ENCODE measurements at places on chromosomes 12 and 14.

DNA sequence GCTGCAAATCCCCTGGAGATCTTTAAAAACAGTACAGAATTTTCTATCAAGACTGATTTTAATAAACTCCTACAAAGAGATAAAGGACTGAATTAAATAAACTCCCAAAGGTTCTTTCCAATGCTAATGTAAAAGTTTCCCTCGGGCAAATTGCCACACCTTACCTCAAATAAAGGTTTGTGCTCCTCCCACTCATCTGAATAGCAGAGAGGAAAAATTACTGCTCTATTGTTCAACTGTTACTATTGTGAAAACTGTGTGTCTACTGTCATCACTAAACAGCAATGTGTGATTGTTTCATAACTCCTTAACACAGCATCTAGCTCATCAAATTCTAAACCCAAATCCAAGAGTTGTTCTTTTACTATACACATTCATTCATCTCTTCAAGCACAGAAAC is 3.2 kb downstream of the SPTLC2 start:
- no peak for DNase-seq

DNA sequence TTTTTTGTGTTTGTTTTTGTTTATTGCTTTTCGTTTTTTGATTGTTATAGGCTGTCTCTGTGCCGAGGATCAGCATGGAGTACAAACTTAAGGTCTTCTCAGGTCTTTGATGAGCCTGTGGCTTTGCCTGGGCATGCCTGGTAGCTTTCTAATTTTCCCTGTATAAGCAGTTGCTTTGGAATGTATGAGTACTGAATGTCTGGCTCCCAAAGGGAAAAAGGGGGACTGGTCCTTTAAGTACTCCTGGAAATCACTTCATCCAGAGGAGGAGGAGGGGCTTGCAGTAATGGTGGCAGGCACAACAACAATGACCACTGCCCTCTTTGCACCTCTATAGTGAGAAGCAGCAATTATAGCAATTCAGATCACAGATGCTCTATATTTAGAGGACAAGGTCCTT is 67.6 kb upstream of the TTC7B start:
- no peak for DNase-seq

GRCh38 chr14:58713677-58714076 is 75.9 kb downstream of the DACT1 start:
- DNase-seq = no peak

DNA sequence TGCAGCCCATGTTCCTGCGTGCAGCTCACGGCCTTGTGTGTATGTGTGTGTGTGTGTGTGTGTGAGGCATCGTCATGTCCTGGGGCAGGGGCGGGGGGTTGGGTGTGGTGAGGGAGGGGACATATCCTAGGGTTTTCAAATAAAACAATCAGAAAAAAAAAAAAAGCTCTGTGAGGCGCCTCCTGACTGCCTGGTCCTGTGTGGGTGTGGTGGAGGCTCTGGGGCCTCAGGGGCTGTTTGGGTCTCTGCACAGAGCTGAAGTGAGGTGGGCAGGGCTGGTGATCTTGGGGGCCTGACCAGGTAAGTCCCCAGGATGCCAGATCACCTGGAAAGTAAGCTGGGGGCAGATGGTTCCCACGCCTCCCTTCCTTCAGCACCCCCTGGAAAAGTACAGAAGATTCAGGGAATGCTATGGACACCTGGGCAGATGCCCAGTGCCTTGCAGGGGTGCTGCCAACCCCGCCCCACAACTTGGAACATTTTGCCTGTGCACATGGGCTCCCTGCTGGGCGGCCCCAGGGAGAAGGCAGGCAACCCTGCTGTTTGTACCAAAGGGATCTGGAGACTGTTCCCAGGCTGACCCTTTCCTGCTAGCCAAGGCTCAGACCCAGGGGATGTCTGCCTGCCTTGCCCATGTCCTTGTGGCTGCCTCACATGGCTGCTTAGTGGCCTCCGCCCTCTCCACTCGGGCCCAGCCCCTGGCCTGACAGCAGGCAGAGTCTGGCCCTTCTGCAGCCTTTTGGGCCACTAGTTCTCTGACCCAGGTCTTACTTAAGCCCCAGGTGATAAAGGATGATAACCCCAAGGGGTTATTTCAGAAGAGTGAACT is 28.8 kb downstream of the CLSTN3 start:
- DNase-seq = no peak

DNA sequence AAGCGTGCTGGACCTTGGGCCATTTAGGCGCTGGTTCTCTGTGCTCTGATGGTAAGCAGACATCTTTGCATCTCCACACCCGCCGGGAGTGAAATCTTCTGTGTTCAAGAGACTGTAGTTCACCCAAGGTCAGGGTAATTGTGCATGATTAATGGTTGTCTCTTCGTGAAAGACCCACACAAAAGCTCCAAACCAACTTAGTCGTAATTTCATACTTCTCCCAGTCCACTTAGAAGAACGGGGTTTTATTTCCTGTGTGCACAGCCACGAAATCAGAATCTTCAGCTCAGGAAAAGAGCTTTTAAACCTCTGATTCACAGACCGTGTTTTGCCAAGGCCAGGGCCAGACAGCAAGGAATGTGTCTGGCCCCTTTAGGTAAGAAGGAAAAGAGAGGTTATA is 640.9 kb downstream of the MED13L start:
- DNase-seq = no peak

GRCh38 chr12:66776974-66777373 is 98.1 kb upstream of the GRIP1 start:
- no peak for DNase-seq

DNA sequence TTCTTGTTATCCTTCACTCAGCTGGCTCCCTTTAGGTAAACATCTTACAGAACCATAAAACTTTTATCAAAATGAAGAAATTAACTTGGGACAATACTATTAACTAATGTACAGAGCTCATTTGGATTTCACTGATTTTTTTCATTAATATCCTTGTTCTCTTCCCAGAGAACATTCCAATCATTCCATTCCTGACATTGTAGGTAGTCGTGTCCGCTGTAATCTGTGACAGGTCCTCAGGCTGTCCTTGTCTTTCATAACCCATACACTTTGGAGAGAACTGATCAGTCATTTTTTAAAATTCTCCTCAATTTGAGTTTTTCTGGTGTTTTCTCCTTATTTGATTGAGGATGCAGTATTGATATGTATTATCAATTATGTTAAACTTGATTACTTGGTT is 916.8 kb downstream of the GALC start:
- no peak for DNase-seq

DNA sequence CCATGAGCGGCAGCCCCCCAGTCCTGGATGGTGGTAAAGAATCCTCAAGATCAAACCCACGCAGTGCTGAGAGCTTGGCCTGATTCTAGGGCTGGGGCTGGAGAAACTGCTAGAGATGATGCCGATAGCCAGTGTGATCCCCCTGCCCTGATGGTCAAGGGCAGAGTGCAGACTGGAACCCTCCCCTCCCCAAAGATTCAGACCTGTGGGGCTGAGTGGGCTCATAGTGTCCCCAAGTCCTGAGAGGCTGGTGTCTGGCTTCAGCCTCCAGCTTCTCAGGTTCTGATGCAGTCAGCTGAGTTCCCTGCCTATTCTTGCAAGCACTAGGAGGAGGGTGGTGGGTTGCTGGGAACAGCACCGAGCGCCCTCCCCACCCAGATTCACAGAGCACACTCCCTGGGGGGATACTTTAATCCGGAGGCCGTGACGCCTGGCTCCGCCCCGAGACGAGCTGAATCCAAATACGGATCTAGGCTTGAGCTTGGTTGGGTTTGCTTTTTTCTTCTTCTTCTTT is 11.9 kb downstream of the RHOF start:
- no peak for DNase-seq

DNA sequence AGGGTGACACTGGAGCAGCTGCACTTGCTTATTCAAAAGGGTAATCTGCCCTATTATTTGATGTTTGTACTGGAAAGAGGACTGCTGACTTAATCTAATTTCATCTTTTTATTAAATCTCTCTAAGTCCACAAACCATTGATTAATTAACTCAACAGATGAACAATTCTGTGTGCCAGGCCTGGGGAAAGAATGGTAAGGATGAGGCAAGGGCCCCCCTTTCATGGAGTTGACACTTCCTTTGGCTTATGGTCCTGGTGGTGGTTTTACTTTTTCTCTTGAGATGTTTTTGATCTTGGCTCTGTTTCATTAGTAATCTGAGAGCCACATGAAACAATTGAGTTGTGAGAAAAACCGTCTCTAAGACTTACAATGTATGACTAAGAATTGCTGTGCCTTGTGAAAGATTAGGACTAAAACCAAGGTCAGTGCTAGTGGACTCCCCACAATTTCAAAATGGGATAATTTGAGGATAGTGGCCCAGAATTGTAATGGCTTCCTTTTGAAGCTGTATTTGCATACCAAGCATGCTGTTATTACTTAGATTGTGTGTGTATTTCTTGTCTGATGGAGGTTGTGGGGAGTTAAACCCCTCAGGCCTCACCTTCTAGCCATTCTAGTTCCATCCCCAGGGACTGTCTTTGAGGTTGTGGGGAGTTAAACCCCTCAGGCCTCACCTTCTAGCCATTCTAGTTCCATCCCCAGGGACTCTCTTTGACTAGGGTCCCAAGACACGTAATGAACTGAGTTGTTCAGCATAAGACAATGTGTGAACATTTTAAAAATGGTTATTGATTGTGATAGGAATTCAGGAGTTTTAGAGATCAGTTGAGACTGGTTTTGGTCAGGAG is 52.5 kb upstream of the EVL start:
- no peak for DNase-seq

GRCh38 chr12:47066278-47067025 is 13.0 kb upstream of the PCED1B start:
- no peak for DNase-seq

DNA sequence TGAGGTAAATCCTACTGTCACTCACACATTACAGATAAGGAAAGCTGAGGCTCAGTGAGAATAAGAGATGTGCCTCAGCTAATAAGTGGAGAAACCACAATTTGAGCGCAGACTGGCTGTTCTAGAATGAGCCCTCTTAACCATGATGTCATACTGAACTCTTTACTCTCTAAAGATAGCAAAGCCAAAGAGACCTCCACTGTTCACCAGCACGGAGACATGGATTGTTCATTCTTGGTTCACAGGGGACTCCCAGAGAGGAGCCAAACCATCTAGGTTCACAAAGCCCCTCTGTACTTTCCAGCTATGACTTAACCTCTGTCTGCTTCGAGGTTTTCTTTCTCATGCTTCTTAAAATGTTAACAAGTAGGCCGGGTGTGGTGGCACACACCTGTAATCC is 32.7 kb upstream of the YARS2 start:
- DNase-seq = no peak

DNA sequence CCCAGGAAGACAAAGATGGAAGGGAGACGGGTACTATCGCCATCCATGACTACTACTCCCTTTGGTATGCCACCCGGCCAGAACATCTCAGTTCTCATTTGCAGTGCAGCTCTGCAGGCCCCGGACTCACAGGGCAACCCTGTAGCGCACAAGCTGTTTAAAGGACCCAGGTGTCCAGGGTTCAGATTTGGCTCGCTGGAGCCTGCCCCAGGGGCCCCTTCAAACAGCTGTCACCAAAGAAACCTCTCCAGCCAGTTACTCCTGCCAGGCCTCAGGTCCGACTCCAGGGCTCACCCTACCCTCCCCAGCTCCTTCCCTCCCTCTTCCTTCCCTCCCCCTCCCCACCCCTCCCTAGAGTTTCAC is 5.5 kb upstream of the CHD4 start:
- no peak for DNase-seq

DNA sequence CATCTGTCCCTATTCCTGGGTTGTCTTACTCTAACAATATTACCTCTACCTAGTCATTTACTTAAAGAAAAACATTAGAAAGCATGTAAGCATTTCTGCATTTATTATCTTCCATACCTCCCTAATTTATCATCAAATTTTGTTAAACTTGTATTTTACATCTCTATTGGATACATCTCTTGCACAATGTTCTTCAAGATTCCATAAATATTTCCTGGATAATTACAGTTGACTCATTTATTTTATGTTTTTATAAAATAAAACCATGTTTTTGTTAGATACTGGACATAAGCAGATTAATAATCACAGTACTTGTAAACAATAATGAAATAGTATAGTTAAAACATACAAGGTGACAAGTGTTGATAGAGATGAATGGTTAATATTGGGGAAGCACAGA is 209.0 kb downstream of the TMTC3 start:
- DNase-seq = no peak

- no peak for DNase-seq
Measured at GRCh38 chr12:121561009-121561395, 19.8 kb downstream of the KDM2B start.

DNA sequence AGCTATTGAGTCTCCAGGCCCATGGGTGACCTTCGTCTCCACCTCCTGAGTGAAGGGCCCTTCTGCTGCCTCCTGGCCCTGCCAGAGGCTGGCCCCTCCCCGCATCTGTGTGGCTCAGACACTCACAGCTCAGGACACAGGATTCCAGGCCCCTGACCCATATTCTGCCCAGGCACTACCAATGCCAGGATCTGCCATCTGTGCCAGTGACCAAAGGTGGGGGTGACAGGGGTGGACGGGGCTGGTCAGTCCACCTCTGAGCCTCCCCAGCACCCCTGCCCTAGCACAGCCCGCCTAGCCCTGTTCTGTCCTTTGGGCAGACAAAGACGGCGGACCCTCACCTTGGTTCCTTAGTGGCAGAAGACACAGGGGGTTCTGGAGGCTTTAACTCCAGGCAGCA is 2.8 kb downstream of the ASB2 start:
- DNase-seq = no peak

DNA sequence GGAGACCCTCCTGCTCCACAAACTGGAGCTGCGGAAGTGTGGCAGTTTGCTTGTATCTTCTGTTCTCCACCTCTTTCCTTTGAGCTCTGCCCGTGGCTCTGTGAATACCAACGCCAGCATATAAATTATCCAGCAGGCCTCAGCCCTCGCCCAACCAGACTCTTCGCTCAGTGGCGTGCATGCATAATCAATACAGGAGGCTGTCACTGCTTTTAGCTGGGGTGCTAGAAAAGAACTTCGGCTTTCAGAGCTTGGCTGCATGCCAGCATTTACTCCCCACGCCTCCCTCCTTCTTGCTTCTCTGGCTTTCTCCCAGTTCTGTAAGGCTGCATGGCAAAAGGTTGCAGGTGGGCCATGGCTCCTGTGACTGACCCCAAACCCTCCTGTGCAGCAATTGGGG is 26.9 kb downstream of the NRXN3 start:
- no peak for DNase-seq

DNA sequence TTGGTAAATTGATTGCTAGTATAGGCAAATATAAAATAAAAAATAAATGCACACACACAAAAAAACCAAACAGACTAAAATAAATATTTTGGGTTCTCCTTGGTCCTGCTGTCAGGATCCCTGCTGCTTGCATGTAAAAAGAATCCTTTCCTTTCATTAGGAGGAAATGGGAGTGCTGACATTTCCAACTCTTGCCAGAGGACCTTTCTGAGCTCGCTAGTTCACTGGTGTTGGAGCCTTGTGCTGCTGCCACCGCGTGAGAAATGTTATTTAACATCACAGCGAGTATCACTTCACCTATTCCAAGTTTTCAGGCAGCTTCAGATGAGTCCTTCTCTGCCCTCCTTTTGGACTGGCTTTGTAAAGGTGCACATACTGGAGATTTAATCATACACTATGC is 358.9 kb downstream of the NPAS3 start:
- no peak for DNase-seq

All from RPMI8226 (cell line).